ENCODE measurements at places on chromosomes 16 and 17.

DNA sequence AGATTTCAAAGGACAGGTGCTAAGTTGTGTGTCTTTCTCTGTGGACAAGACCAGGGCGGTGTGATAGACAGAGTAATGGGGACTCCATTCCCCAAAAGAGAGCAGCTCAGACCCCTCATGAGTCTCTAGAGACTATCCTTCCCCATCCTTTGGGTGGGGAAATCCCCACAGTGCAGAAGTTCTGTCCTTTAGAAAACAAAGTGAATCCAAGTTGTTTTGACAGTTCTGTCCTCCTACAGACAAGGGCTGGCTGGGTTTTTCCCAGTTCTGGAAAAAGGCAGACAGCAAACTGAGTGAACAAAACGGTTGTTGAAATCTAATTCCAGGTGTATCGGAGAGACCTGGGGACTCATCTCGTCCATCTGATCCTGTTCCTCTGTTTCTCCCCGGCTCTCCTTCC lies 11.0 kb upstream of the HAS3 start:
- no peak for DNase-seq

DNA sequence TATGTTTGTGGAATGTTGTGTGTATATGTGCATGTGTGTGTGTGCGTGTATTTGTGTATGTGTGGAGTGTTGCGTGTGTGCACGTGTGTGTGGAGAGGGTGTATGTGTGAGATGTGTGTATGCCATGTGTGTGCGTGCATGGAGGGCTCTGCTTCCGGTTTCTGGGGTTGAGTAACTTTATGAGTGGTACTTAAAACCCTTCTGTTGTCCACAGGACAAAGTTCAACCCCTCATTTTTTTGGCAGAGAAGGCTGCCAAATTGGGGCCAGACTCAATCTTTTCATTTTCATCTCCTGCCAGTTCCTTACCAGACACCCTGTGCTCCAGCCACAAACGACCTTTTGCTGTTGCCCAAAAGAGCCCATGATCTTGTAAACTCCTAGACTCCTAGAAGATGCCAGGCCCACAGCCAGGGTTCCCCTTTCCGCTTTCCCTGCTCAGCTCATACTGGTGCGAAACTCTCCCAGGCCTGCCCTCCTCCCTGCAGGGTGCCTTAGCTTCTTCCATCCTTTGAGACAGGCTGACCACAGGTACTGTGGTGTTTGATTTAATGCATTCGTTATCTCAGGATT lies 100.2 kb downstream of the CMIP start:
- DNase-seq, result no peak

DNA sequence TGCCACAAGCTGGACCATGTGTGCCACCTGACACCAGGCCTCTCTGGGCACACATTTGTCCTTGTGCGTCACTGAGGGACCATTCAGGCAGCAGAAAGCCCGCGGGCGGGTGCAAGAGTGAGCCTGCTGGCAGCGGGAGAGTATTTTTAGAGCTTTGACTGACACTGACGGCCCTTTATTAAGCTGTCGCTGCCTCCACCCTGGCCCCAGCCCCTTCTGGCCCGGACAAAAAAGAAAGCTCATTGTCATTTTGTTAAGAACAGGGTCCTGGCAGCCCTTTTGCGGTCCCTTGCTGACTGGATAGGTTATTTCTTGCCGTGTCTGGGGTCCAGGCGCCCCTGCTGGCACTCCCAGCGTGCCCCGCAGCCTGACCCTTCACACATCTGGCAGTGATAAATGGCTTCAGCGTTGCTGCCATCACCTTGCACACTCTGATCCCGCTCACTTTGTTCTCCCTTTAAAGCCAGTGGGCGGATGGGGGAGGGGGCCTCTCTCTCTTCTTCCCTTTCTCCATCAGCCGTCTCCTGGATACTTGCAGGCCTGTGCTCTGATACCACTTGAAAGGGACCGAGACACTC lies 78.4 kb upstream of the NKD1 start:
- no peak for DNase-seq

- DNase-seq, result no peak
Observed at GRCh38 chr17:37197336-37197735, 178.4 kb upstream of the C17orf78 start.

- DNase-seq, result no peak
Observed at GRCh38 chr16:621526-622105, 9.2 kb upstream of the WFIKKN1 start.

DNA sequence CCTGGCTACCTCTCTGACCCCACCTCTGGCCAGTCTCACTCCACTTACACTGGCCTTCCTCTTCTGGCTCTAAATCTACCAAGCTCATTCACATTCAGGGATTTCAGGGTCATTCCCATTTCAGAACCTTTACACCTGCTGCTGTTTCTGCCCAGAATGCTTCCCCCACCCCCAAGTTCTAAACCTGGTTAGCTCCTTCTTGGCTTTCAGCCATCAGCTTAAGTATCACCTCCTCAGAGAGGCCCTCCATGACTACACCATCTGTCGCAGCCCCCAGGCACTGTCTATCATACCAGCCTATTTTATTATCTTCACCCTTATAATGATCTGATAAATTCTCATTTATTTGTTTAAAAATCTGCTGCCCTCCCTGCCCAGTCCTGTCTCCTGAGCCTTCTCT lies 23.3 kb upstream of the NGFR start:
- DNase-seq, result no peak

DNA sequence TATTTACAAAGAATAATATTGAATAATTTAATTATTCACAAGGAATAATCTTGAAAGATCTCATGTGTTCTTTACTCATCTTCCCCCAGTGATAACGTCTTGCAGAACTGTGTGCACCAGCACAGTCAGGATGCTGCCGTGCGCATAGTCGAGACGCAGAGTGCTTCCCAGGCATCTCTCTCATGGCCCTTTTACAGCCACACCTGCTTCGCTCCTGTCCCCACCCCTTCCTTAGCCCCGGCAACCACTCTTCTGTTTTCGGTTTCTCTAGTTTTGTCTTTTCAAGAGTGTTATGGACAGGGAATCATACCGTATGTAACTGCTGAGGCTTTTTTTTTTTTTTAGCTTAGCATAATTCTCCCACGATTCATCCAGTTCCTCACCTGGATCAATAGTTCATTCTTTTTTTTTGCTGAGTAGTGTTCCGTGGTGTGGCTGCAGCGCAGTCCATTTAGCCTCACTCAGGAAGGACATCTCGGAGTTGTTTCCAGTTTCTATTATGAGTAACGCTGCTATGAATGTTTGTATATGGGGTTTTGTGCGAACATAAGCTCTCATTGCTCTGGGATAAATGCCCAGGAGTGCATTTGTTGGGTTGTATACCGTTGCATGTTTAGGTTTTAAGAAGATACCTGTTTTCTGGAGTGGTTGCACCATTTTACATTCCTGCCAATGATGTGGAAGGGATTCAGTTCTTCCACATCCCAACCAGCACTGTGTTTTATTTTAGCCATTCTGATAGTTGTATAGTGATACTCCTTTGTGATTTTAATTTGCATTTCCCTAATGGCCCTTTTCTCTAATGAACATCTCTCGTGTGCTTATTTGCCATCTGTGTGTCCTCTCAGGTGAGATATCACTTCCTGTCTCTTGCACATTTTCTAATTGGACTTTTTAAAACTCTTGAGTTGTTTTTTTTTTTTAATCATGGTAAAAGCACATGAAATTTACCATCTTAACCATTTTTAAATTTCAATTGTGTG lies 47.6 kb downstream of the SEC14L1 start:
- DNase-seq, result no peak

GRCh38 chr17:79632432-79632735 lies 21.5 kb upstream of the RBFOX3 start:
- DNase-seq, result no peak

DNA sequence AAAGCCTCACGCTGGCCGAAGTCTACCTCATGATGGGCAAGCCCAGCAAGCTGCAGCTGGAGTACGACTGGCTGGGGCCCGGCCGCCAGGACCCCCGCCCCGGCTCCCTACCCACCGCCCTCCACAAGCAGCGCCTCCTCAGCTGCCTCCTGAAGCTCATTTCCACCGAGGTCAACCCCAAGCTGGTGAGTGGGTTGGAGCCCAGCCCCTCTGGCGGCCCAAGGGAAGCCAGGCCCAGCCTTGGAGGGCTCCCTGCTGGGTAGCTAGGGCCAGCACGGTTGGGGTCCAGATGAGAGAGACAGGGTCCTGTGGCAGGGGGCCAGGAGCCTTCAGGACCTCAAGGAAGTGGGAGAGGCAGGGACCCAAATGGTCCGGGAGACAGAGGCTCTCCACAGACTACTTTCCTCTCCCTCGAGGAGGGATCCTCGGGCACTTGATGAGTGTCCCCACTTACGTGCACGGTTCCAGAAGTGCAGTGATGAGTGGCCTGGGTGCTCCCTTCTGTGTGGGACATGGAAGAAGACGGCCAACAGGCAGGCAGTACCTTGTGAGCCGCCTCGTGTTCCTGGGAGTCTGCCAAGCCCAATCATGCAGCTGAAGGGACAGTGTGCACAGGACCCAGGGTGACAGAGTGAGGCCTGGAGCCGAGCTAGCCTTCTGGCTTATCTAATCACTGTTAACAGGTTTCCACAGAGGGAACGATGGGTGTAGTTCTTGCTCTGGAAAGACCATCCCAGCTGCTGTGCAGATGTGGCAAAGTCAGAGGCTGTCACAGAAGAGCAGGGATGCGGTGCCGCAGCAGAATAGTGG lies 21.1 kb upstream of the JPT2 start:
- DNase-seq, result no peak

DNA sequence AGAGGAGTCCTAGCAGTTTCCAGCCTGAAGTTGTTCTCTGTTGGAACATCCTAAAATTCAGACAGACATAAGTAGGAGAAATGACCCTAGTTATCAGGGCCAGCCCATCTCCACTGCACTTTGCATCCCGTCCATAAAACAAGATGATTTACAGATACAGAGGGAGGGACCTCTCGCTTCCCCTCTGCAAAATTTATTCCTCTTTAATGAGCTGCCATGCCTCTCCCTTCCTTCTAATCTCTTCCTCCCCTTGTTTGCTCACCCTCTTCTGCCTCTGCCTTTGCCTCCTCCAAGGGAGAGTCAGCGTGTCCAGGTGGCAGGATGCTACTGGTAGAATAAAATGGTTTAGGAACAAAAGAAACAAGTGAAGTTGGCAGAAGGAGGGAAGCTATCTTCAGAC lies 351.3 kb downstream of the SOX9 start:
- no peak for DNase-seq

DNA sequence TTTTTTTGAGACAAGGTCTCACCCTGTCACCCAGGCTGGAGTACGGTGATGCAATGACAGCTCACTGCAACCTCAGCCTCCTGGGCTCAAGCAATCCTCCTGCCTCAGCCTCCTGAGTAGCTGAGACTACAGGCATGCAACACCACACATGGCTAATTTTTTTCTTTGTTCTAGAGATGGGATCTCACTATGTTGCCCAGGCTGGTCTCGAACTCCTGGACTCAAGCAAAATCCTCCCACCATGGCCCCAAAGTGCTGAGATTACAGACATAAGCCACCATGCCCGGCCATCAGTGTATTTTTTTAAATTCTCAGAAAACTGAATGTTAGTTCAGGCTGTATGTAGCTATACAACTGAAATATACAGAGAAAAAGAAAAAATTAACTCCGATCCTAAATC lies 6.2 kb downstream of the APPBP2 start:
- DNase-seq, result no peak

DNA sequence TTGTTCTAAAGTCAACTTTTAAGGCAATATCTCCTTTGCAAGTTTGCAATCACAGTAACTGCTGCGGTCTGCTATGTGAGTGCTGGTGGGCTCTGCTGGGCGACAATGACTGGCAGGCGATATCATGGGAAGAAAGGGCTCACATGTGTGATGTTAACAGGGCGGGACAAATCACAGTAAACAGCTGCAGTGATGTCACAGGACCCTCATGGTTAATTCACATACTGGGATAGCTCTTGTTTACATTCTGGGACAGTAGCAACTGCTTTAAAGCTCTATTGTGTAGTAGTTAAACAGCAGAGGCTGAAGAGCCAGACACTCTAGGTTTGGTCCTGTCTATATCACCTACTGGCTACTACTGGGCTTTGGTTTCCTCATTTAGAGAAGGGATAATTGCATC lies 257.2 kb upstream of the ASIC2 start:
- no peak for DNase-seq

- no peak for DNase-seq
Observed at GRCh38 chr16:11358531-11358930, 13.3 kb downstream of the RMI2 start.

DNA sequence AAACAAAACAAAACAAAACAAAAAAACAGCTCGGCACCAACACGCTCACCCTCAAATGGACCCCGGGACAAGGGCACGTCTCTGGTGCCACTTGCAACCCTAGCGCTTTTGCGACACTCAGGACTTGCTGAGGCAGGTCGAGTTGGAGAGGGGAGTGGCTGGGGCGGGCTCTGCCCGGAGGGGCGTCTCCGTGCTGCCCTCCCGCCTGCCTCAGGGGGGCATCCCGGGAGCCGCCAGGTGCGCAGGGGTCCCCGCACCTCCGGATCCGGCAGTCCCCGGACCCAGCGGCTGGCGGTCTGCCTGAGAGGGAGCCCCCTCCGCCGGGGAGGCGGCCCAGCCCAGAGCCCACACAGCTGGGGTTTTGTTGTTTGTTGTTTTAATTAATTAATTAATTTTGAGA lies at the start of gene SLC52A1:
SLC52A1 (minus strand) TSS at position 112 of the 400 bp plus-strand sequence. CDS start 820 bp downstream, outside the sequence.
- no peak for DNase-seq

- no peak for DNase-seq
Observed at GRCh38 chr16:27253526-27253930, 15.0 kb downstream of the NSMCE1 start.

DNA sequence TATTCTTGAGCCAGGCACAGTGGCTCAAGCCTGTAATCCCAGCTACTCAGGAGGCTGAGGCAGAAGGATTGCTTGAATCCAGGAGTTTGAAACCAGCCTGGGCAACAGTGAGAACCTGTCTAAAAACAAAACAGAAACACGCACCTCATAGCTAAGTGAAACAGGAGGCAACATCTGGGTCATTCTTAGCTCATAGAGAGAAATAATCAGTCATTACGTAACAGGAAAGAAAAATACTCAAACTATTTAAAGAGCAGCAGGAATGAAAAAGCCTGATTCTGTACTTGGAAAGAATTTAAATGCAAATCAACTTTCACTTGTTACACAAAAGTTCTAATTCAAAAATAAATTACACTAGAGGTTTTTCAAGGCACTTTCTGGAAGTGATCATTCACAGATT lies 17.2 kb downstream of the CHCT1 start:
- DNase-seq, result no peak

DNA sequence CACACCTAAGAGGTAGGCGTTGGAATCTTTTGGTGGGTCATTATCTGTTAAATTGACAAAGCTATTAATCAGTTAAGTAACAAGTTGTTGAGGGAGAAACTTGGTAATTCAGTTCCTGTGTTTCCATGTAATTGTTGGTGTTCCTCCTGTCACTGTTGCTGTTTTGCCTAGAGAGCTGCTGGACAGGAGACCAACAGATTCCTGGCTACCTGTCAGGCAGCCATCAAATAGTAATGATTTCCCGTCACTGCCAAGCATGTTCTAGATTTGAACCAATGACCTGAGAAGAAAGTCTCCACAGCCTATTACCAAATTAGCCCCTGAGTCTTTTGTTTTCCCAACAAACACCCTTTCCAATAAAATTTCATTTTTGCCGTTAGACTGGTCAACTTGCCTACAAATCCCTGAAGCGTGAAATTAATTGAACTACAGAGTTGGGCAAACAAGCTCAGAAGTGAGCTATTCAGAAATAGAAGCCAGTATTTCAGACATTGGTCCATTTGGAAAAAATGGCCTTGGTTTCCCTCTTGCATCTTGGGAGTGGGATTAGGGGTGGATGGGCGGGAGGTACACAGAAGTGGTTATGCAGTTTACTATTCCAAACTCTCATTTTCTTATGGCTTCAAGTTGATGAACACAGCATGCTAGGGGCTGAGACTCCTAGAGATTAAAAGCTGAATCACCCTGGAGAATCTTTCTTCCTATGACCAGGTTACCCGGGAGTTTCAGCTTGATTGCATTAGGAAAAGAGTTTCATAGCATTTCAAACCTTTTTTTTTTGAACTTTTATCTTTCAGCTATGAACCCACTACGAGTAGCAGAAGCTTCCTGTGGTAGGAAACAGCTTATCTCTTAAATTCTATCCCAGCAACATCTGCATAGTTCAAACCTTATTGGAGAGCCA lies 262.8 kb upstream of the MAF start:
- DNase-seq, result no peak
